A549 treated with RU486 at 1 μM for 4 hours (cell line): ENCODE measurements at places on chromosomes 6 and 20. TPM values are rescaled to one million over a fixed set of nuclear protein-coding genes. Genes with fewer than 3 reads are reported as not detected.

The ZNF391 gene
- total RNA-seq = 0.17 to 0.38 TPM (median 0.27 TPM) in 5 replicates

The PPIL6 gene
- total RNA-seq = 1.5 to 3.1 TPM (median 2.6 TPM) in 5 replicates

The HEY2 gene
- 0.06 to 0.08 TPM in 2 of 5 replicates, not detected in the others for total RNA-seq

The PLEKHG1 gene
- 0.23 to 0.44 TPM (median 0.26 TPM) in 5 replicates for total RNA-seq

The OSBPL2 gene
- 15.6 to 20.1 TPM (median 17.8 TPM) in 5 replicates for total RNA-seq

The ENPP5 gene
- not detected in 5 replicates for total RNA-seq

The MUC21 gene
- total RNA-seq = not detected in 5 replicates

The FLRT3 gene
- 0.96 to 1.8 TPM (median 1.7 TPM) in 5 replicates for total RNA-seq

The SMPD2 gene
- 13.7 to 15.2 TPM (median 14.3 TPM) in 5 replicates for total RNA-seq

The CST1 gene
- 0.72 to 1.2 TPM (median 0.85 TPM) in 5 replicates for total RNA-seq

The CTCFL gene
- not detected in 5 replicates for total RNA-seq

The IL17F gene
- total RNA-seq = not detected in 5 replicates

The GLP1R gene
- total RNA-seq = not detected in 5 replicates

The FNDC1 gene
- 0.05 to 0.23 TPM (median 0.09 TPM) in 5 replicates for total RNA-seq

The EYS gene
- total RNA-seq = 0.02 to 0.33 TPM in 2 of 5 replicates, not detected in the others

The ZNF512B gene
- 8.0 to 13.0 TPM (median 11.1 TPM) in 5 replicates for total RNA-seq

The HMGCLL1 gene
- 0.06 to 0.14 TPM (median 0.08 TPM) in 4 of 5 replicates, not detected in the other for total RNA-seq

The SLC35D3 gene
- total RNA-seq = 0.07 to 0.15 TPM (median 0.07 TPM) in 3 of 5 replicates, not detected in the others

The PSORS1C2 gene
- total RNA-seq = not detected in 5 replicates

The PRRT1 gene
- 0.59 to 0.97 TPM (median 0.74 TPM) in 5 replicates for total RNA-seq

The SLC35B3 gene
- 4.0 to 8.0 TPM (median 7.7 TPM) in 5 replicates for total RNA-seq

The TMEM244 gene
- not detected in 5 replicates for total RNA-seq

The ARMH2 gene
- total RNA-seq = not detected in 5 replicates

The EDN3 gene
- 0.10 to 0.30 TPM (median 0.17 TPM) in 5 replicates for total RNA-seq

The GMEB2 gene
- total RNA-seq = 8.0 to 10.7 TPM (median 9.8 TPM) in 5 replicates

The FAM209A gene
- 0.21 to 0.59 TPM (median 0.31 TPM) in 4 of 5 replicates, not detected in the other for total RNA-seq

The KCNK5 gene
- 1.0 to 1.7 TPM (median 1.4 TPM) in 5 replicates for total RNA-seq

The MDFI gene
- total RNA-seq = 0.55 to 0.85 TPM (median 0.74 TPM) in 5 replicates

The FYN gene
- total RNA-seq = 4.5 to 8.5 TPM (median 4.9 TPM) in 5 replicates

The DDX43 gene
- not detected in 5 replicates for total RNA-seq

The OPN5 gene
- not detected in 5 replicates for total RNA-seq

The MUCL3 gene
- 0.01 to 0.05 TPM (median 0.02 TPM) in 3 of 5 replicates, not detected in the others for total RNA-seq

The CLPSL1 gene
- not detected in 5 replicates for total RNA-seq

The OXT gene
- not detected in 5 replicates for total RNA-seq

The APOBEC2 gene
- total RNA-seq = not detected in 5 replicates

The ADGB gene
- total RNA-seq = not detected in 5 replicates

The PLA2G7 gene
- 0.11 TPM in 1 of 5 replicates, not detected in the others for total RNA-seq

The PRDM13 gene
- 0.67 to 1.3 TPM (median 1.1 TPM) in 5 replicates for total RNA-seq

The KCNK15 gene
- total RNA-seq = 0.42 to 0.96 TPM (median 0.80 TPM) in 5 replicates

The CPNE5 gene
- total RNA-seq = 0.05 to 0.15 TPM (median 0.08 TPM) in 4 of 5 replicates, not detected in the other

The FNDC11 gene
- 0.18 to 0.29 TPM (median 0.22 TPM) in 4 of 5 replicates, not detected in the other for total RNA-seq

The SGK2 gene
- total RNA-seq = 10.2 to 11.0 TPM (median 10.6 TPM) in 5 replicates

The FLOT1 gene
- total RNA-seq = 74.8 to 92.4 TPM (median 91.3 TPM) in 5 replicates

The RUNX2 gene
- total RNA-seq = 1.00 to 1.4 TPM (median 1.2 TPM) in 5 replicates

The ECT2L gene
- not detected in 5 replicates for total RNA-seq

The CENPB gene
- total RNA-seq = 91.1 to 129 TPM (median 119 TPM) in 5 replicates

The PM20D2 gene
- 5.7 to 13.9 TPM (median 13.3 TPM) in 5 replicates for total RNA-seq

The ARG1 gene
- total RNA-seq = not detected in 5 replicates

The ASIP gene
- not detected in 5 replicates for total RNA-seq

The HLA-DMA gene
- total RNA-seq = 2.7 to 3.1 TPM (median 3.0 TPM) in 5 replicates

The GRM1 gene
- total RNA-seq = 0.05 to 0.08 TPM (median 0.06 TPM) in 4 of 5 replicates, not detected in the other

The CASS4 gene
- 0.03 to 0.08 TPM (median 0.05 TPM) in 3 of 5 replicates, not detected in the others for total RNA-seq
